ENCODE measurements at places on chromosomes 1 and 21.
A peak's percentile ranks its signal among the peaks of the same experiment; 100 is the strongest.

- no peak for DNase-seq
Measured at GRCh38 chr1:109482242-109482641, 1.5 kb upstream of the ATXN7L2 start.

- no peak for DNase-seq
Measured at GRCh38 chr1:94982398-94982797, 55.5 kb upstream of the CNN3 start.

- DNase-seq: peak; percentile 42
Measured at GRCh38 chr1:224430511-224431113, 4.0 kb downstream of the WDR26 start.

DNA sequence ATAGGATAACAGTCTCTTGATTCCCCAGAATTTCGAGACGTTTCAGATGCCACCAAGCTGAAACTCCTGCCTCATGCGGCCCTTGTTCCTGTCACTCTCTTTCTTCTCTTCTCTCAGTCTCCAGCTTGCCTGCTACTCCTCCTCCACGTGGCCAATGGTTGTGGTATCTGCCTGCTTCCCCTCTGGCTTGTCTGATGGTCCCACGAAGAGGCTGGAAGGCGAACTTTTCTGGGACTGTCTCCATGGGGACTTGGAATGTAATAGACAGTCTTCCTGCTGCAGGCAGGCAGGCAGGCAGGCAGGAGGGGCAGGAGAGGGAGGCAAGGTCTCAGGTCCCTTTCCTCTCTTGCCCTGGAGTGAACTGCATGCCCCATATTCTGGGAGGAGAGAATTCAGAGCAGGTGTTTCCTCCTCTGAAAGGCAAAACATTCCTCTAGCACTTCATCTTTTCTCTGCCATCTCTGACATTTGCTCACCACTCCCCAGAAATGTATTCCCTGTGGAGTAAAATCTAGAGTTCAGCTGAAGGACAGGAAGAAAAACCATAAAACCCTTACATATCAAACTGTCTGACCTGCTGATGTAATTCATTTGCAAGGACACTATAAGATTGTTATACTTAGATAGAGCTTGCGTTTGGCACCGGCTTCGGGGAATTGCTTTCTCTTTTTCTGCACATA is 64.1 kb upstream of the GNG12 start:
- DNase-seq: no peak

DNA sequence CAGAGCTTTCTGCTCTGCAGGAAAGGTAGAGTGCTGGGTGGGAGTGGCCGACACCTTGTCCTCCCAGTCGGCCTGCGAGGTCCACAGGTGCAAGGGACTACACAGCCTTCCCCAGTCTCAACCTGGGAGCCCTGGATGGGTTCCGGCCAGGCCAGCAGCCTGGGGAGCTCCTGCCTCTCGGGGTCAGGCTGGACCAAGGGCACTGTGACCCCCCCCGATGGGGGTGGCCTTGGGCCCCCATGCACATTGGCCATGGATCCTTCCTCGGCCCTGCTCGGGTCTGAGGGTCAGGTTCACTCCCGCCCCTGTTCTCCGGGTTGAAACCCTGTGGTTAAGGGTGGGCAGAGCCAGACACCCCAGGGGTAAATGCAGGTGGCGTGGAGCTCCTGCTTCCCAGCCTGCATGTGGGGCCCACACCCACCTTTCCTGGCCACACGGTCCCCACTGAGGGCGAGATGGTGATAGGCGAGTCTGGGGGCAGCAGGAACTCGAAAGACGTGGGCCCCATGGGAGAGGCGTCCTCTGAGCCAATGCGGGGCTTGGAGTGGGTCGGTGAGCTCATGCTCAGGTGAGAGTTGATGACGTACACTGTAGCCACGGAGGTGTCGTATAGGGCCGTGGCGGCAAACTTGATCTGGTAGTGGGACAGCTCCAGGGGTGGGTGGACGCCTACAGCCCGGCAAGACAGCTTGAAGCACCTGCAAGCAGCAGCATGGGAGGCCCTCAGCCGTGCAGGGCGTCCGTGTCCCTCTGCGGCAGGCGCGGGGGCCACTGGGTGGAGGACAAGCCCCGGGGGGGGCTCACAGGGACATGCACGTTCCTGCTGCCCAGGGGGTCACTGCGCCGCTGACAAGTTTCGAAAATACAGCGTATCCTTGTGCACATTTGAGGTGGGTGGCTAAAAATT is 10.8 kb upstream of the TMEM52 start:
- DNase-seq: no peak

DNA sequence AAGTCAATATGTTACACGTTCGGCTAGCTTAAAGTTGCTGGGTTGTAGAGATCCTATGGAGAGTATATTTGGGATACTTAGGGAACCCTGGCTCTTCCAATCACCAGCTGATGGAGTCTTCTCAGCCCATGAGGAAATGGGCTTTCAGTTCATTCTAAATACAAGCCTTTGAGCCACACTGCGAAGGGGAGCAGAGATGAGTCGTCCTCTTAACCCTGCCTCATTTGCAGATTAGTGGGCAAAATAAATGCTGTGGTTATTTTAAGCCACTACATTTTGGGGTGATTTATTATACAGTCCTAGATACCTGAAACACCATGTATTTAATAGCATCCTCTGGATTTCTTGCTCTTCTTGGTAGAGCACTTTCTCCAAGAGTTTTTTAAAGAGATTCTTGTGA is 19.0 kb upstream of the VCAM1 start:
- DNase-seq: no peak

DNA sequence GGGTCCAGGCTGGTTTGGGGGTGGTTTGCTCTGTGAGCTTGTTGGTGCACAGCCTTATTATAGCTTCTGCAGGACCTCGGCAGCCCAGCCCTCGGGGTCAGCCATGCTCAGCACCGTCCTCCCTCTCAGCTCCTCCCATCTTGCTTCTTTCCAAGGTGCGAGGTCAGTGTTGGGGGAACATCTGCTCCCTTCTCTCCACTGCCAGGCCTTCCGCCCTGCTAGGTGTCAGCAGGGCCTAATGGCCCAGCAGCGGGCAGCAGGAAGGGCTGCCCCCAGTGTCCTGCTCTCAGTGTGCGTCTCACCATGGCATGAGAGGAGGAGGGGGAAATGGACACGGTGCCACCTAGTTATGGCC is 36.5 kb upstream of the LRRC3 start:
- no peak for DNase-seq
